ENCODE measurements at places on chromosomes 7 and 10.

DNA sequence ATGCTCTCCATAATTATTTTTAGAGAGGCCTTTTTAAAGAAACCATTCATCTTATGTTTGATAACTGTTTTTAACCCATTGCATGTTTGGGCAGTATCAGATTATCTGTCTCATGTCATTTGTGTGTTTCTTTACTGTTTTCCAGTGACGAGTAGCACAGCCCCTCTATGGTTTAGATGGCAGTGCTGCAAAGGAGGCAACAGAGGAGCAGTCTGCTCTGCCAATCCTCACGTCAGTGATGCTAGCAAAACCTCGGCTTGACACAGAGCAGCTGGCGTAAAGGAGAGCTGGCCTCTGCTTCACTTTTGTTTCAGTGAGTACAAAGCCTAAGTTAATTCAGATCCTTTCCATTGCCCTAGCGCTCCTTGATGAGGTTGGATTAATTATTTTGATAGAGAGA lies 80.4 kb upstream of the GARIN1A start:
- DNase-seq, result no peak

DNA sequence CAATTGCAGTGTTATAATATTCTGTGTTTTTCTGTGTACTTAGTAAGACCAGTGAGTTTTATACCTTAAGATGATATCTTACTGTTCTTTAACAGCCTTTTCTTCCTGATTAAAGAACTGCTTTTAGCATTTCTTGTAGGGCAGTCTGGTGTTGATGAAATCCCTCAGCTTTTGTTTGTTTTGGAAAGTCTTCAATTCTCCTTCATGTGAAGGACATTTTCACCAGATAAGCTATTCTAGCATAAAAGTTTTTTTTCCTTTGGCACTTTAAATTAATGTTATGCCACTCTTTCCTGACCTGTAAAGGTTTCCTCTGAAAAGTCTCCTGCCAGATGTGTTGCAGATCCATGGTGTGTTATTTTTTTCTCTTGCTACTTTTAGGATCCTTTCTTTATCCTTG lies 1059.8 kb downstream of the LRMDA start:
- no peak for DNase-seq

- no peak for DNase-seq
Observed at GRCh38 chr10:8054494-8055407, at the start of gene GATA3. Gene GATA3, plus strand, starts transcription at chr10:8054688. Its CDS starts 968 bp downstream, at chr10:8055656.

- DNase-seq, result peak; percentile 77
Observed at GRCh38 chr10:72331575-72332422, 22.9 kb downstream of the DNAJB12 start.

- DNase-seq, result no peak
Observed at GRCh38 chr7:41706228-41706930, 3.5 kb upstream of the INHBA start.

DNA sequence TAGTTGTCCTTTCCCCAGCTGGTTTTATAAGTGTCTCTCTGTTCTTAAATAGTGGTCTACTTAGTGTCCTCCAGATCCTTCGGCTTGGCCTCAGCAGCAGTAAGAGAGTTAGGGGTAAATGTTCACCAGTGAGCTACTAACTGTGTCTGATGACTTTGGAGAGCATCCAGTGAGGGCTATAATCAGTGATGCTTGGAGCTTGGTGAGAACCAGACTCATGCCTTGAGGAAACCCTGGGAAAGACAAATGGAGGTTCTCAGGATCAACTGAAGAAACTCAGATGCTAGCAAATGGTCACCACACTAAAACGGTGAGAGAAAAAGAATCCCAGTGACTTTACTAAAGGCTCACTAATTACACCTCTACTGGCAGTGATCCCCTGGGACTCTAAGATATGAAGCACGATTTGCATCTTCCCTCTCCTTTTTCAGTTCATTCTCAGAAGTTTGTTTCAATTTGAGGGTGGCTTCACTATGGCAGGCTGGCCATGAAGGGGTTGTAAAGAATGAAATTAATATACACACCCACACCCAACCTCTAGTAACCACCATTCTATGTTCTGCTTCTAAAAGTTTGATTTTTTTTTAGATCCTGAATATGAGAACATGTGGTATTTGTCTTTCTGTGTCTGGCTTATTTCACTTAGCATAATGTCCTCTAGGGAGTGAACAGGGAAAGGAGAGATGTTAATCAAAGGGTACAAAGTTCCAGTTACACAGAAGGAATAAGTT lies 177.9 kb downstream of the PDE1C start:
- DNase-seq, result no peak

DNA sequence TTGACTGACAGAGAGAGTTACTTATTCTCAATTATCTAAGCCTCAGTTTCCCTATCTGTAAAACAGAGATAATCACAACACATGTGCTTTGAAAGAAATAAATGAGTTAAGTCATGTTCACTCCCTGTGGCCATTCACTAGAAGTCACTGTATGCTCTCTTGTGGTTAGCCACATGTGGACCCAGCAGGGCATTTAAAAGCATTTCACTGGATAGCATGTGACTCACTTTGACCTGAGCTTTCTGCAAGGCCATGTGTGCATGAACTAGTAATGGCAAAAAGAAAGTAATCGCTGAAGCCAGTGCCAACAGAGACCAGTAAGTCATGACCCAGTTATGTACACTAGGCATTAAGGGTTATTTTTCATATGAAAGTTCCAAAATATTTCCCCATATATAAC lies 557.0 kb upstream of the IGFBP3 start:
- DNase-seq, result no peak

DNA sequence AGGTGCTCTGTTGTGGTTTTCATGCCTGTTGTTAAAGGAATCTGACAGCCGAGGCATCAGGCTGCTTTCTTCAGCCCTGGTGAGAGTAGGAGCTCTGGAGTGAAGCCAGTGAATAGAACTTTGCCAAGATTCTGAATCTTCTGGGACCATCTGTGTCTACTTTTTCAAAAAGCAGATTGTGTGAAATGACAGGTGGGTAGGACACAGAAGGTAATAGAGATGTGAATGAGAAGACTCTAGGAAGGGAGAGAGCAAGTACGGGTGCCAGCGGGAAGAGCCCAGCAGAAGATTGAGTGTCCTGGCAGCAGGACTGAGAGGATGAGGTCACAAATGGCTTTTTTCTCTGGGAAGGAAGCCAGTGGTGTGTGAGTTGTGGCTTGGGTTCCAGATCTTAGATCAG lies 429.2 kb downstream of the SDK1 start:
- DNase-seq, result no peak

DNA sequence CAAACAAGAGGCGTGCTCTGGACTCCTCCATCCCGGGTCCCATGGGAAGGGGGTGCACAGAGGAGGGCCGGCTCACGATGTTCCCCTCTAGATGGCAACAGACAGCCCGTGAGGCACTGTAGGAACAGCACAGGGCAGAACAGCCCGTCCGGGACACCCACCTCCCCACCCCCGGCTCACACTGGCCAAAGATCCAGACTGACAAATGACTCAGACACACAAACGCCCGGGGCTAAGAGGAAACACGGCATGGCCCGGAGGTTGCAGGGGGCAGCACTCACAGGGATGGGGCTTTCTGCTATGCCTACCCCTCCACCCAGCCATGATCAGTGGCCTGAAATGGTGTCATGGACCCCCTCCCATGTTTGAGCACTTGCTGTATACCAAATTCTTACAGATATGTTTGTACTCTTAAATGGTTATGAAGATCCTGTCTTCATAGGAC lies 4.9 kb upstream of the ELN start:
- no peak for DNase-seq

GRCh38 chr7:140526787-140527664 lies 47.7 kb upstream of the MKRN1 start:
- DNase-seq, result no peak

- DNase-seq, result no peak
Observed at GRCh38 chr10:105986912-105987635, 1177.4 kb downstream of the SORCS1 start.

DNA sequence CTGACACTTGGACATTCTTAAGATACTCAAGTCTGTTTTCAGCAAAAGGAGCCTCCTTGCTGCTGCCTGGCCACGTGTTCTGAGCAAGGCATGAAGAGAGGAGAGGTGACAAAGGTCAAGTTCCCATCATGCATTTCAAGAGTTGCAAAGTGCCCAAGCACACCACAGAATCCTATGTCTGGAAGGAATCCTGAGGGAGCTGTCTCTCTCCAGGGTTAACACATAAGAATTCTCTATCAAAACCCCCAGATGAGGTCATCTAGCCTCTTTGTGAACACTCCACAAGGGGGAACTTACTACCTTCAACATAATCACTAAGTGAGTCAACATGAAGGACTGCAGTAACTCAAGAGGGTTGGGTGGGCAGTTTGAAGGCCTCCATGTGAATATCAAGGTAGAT lies 155.5 kb downstream of the RNF216 start:
- DNase-seq, result no peak

DNA sequence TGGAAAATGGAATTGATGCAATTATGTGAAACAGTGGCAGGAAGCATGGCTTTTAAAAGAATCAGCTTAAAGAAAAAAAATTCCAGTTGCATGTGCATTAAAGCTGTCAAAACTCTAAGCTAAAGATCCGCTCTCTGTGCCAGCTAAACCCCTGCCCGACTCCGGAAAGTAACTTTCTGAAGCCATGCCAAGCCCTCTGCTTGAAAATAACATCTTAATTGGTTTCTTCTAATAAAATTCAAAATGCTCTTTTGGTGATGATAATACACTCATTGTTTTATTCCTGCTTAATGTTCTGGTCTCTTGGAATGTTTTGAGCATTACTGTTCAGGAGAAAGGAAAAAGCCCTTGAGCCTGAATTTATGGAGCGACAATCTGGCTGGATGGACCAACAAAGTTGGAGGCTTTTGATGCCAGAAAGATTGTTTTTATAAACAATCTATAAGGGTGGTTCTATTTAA lies 11.7 kb downstream of the SEMA3C start:
- no peak for DNase-seq

DNA sequence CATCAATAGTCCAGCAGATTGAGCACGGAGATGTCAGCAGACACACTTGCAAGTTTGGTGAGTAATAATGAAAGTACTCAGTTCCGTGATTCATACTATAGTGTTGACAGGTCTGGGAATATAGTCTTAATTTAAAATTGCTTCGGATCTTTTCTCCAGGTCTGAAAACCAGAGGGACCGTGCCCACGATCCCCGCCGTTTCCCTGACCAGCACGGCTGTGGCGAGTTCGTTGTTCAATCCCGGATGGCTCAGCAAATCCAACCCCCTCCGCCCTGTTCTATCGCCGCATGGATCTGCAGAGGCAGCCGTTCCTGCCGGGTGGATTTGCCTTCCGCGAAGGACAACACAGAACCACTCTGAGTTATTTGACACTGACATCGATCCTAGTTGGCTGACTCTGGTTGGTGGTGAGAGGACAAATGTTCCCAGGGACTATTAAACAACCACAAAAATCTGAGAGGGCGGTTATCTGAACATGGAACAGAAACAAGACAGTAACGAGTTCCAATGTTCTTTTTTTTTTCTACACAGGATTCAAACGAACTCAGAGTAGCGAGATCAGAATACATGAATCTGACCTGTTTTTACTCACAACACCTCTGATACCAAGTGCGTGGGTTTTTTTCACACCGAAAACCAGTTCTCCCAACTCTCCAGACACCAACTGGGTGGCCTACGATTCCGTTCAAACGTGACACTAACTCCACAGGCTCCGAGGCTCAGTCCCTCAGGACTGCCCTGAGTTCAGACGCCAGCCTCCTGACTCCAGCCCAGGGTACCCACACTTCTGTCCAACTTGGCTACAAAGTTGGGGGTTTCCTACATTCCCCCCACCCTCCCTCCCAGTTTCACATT lies 52.7 kb downstream of the RBM17 start:
- DNase-seq, result no peak

DNA sequence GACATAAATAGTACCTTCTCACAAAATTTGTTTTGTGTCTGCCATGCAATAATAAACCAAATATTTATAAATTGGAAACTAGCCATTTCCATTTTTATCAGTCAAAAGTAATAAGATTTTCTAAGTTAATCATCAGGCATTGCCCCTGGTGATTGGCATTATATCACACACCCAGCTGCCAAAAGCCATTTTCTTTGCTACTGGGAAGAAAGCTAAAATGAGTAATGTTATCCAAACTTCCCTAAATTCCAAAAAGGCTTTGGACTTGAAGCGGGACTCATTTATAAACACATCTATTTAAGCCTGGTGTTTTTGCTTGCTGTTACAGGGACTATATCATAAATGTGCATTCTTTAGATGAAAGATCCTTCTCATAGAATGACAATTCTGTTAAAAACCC lies 86.0 kb downstream of the AKR1D1 start:
- no peak for DNase-seq

DNA sequence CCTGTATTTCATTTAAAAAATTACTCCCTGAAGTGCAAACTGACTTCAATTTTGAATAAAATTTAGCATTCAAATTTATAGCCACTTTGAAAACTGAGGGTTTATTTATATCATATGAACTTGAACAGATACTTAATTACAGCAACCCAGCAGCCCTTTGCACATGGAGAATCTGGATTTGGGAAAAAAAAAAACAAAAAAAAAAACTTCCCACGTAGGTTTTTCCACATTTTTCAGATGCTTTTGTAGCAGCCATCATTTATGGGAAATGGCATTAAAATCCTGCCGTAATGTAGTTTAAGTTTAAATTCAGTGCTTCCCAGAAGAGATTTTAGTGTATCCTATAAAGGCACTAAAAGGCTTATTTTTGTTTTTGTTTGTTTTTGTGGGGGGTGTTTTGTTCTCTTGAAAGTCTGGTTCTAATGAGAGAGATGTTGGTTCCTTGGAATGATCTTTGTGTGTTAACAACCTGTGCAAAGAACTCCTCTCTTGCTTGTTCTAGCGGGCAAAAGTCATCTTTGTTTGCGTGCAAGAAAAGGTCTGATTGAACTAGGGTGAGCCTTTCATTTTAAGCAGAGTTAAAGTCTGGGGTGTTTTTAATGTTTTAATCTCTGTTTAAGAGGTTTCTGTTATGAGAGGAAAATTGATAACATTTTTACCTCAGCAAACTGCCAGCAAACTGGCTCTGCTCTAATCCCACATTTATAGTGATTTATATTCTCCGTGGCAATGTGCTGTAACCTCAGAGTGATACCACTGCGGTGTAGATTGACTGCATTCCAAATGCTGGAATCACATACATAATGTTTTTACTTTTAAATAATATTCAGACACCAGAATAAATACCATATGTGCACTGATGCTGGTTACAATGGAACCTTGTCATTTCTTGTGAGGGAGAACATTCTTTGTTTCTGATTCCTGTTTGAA lies 105.5 kb downstream of the WNT2 start:
- no peak for DNase-seq

DNA sequence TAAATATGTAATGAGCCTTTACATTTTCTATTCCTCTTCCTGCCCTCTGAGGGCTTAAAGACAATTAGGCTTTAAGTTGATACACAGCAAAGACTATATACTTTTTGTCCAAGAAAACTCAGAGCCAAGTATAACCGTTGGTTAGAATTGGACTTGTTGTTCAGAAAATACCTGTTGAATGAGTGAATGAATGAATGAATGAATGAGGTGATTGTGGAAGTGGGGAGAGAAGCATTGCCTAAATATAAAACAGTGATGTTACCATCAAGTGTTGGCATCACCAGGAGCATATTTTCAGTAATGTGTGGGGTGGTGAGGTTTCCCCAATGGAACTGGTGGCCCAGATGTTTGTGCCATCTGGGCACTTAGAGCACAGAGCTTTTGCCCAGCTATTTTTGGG lies 106.9 kb downstream of the AOAH start:
- no peak for DNase-seq

- DNase-seq, result no peak
Observed at GRCh38 chr7:6556196-6556595, 4.9 kb upstream of the GRID2IP start.

GRCh38 chr7:156056534-156056933 lies 244.3 kb upstream of the SHH start:
- DNase-seq, result no peak

- DNase-seq, result no peak
Observed at GRCh38 chr7:105017657-105018365, 3.8 kb downstream of the KMT2E start.

Data from activated CD8-positive, alpha-beta memory T cell treated with anti-CD3 and anti-CD28 coated beads for 4 hours (primary cell).